ENCODE measurements at places on chromosomes 5 and 9. TPM values are rescaled to one million over a fixed set of nuclear protein-coding genes. Genes with fewer than 3 reads are reported as not detected.

Gene CAVIN4
- polyA plus RNA-seq = not detected

Gene ENTR1
- polyA plus RNA-seq = 16.8 TPM

Gene BTF3
- polyA plus RNA-seq = 812 TPM

Gene GLDC
- polyA plus RNA-seq = not detected

DNA sequence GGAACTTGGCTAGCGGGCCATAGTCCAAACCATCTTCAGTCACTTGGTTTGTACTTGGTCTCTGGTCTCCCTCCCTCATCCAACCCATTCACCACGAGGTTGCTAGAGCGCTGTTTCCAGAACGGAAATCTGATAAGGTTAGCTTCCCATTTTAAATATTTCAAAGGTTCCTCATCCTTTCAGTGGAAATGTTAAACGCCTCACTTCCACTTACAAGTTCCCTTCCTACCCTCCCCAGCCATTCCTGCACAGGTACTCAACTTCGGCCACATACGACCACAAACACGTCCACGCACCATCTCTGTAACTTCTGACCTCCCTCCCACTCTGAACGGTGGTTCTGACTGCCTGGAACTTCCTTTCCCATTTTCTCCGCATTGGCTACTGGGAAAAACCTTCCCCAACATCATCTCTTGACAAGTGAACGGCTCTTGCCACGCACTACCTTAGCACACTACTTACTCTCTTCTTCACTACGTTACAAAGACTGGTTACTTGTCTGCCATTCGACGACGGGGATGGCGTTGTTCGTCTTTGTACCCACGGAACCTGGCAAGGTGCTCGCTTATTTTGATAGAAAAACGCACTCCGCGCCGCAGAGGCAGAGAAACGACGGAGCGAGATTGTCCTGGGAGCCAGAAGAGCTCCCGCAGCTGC, 629 bp downstream of the CCNH start:
- H3K27ac ChIP-seq = peak overlapping the region; percentile 98
- H3K4me1 ChIP-seq = peaks cover 53% of the 10 kb centered on the region
- H3K27me3 ChIP-seq = no peaks in the 10 kb centered on the region
- H3K4me3 ChIP-seq = peak overlapping the region; percentile 84

GRCh38 chr5:58499231-58499630, 8.0 kb downstream of the GAPT start:
- no peaks in the 10 kb centered on the region for H3K36me3 ChIP-seq
- no peak overlapping the region for H3K27ac ChIP-seq
- DNase-seq = no peak
- peaks cover 12% of the 10 kb centered on the region for H3K27me3 ChIP-seq

DNA sequence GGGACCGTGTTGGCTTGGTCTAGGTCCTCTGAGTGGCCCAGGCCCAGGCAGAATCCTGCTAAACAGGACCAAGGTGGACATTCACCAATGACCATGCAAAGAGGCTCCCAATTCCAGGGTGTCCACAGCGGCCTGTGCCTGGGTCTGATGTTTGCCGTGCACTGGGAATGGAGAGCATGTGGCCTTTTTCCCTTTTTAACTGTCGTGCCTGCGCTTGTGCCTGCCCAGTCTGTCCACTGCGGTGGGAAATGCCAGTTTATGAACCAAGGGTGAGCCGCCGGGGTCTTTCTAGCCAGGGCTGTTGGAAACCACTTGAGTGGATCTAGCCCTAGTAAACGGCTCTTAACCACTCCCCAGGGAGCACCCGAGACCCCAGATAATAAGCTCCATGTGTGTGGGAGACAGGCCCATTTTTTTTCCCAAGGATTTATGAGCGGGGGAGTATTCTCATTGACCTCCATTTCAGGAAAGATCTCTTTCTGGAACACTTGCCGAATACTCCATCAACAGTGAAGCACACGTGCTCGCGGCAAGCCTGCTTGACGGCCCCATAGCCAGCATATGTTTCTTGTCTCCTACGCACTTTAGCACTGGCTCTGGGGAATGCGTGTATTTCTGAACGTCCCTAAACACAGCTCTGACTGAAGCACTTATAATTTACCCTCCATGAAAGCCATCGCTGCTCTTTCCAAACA, 93.2 kb upstream of the PHYKPL start:
- H3K36me3 ChIP-seq = no peaks in the 10 kb centered on the region
- DNase-seq = no peak
- H3K27ac ChIP-seq = no peak overlapping the region
- no peak overlapping the region for H3K4me3 ChIP-seq

- H3K4me3 ChIP-seq = no peak overlapping the region
- H3K27me3 ChIP-seq = peaks cover 4% of the 10 kb centered on the region
- H3K27ac ChIP-seq = no peak overlapping the region
- DNase-seq = no peak
- no peaks in the 10 kb centered on the region for H3K4me1 ChIP-seq
Measured at GRCh38 chr9:38183994-38184568, 115.1 kb upstream of the SHB start.

All from naive thymus-derived CD8-positive, alpha-beta T cell (primary cell).